ENCODE measurements at places on chromosomes 7 and 10.

- peak; percentile 95 for ATAC-seq
Observed at GRCh38 chr10:72248468-72249151, 25.1 kb upstream of the DDIT4 start.

DNA sequence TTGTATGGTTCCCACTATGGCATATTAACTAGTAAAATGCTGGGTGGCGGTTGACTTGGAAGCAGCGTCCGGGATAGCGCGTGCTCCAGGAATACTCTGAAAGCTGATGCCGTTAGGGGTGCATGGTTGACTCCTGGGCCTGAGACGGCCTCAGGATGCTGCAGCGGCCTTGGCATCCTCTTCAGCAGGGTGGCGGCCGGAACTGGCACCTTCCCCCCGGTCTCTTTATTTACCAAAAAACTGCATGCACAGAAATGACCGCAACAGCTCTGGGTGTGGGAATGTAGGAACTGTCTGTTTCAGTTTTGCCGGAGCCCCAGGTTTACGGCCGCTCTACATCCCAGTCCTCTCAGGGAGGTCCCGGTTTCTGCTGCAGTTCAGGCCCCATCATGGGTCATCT is 28.8 kb downstream of the PFKP start:
- no peak for ATAC-seq

DNA sequence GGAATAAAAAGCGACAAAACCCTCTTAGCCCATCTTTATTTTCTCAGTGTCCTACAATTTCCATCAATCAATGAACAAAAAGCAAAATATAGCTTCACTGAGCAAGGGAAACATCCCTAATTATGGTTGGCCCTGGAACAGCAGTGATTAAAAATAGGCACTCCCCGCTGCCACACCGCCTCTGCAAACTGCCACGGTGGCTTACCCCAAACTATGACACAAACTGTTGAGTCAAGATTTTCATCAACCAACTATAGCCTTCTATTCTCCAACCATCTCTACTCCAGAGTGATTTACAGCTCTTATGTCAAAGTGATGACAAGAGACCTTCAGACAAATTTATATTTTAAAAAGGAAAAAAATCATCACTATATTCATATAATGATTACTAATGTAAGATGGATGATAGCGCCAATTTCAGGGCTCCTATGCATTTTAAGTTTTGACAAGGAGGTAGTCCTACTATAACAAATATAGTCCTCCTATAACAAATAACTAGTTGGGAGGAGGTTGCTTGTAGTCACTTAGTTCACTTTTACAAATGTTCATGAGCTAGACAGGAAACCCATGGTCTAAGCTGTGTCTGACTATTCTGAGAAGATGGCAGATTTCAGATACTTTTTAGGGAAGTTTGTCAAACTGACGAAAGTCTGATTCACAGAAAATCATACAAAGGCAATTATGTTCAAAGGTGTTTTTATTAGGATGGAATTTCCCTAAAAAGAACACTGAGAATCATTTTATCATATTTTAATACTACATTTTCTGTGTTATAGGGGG is 26.3 kb downstream of the DENND11 start:
- no peak for ATAC-seq

GRCh38 chr10:93458821-93459257 is 23.3 kb downstream of the MYOF start:
- no peak for ATAC-seq

DNA sequence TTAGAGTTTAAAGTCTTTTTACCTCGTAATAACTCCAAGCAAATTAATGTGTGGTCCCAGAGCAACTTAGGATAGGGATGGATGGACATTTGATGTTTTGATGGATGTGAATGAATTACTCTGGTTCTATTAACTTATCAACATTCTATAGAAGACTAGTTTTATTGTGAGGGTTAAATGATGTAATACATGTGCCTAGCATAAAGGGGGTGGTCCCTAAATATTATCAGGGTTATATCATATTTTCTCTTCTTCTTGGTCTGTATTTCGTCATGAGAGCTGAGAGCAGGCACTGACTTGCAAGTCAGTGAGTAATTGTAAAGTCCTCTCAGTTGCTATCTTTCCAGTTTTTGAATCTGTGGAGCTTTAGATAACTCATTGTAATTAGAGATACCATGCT is 219.3 kb downstream of the GATA3 start:
- ATAC-seq = no peak

DNA sequence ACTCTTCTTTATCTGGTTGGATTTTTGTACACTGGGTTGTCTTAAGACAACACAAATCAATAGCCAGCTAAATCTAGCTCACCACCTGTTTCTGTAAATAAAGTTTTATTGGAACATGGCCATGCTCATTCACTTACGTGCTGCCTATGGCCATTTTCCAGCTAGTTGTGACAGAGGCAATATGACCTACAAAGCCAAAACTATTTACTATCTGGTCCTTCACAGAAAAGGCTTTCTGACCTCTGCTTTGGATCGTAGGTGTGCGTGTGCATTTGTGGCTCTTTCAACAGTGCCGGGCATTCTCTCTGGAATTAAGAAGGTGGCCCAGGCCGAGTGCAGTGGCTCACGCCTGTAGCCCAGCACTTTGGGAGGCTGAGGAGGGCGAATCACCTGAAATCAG is 45.5 kb downstream of the NRAP start:
- no peak for ATAC-seq

Measured in stimulated activated memory B cell treated with anti-CD40 and anti-IgM and Interleukin-4, amounts not matched to agents 10 μg/mL and 1 μg/mL and 100 μg/mL, for 72 hours (primary cell).